Activated CD8-positive, alpha-beta T cell treated with anti-CD3 and anti-CD28 coated beads for 36 hours (primary cell): ENCODE measurements at places on chromosomes 11 and 22. TPM values are rescaled to one million over a fixed set of nuclear protein-coding genes. Genes with fewer than 3 reads are reported as not detected.
A peak's percentile ranks its signal among the peaks of the same experiment; 100 is the strongest.

DNA sequence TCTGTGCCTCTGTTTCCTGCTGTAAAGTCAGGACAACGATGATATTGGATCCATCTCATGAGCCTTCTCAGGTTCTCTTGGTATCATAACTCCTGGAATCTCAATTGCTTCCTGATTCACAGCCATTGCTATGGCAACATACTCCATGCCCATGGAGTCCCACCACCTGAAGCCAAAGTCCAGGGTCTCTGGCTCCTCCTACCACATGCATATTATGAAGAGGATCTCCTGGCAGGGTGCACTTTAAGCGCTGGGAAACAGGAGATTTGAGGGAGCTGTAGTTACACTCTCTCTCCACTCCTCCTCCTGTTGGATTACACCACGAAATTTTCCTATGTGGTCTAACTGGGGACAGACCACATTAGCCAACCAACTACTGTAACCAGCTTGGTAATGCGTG is 130.9 kb upstream of the SEZ6L start:
- no peak for DNase-seq
- H3K27ac ChIP-seq, result no peak overlapping the region
- H3K27me3 ChIP-seq, result no peaks in the 10 kb centered on the region
- H3K4me1 ChIP-seq, result no peaks in the 10 kb centered on the region

GRCh38 chr11:87144252-87144651 is 106.5 kb downstream of the TMEM135 start:
- H3K27ac ChIP-seq, result no peak overlapping the region
- peaks cover 30% of the 10 kb centered on the region for H3K4me1 ChIP-seq
- no peak for DNase-seq
- peaks cover 12% of the 10 kb centered on the region for H3K36me3 ChIP-seq
- no peaks in the 10 kb centered on the region for H3K27me3 ChIP-seq
- H3K4me3 ChIP-seq, result no peak overlapping the region

DNA sequence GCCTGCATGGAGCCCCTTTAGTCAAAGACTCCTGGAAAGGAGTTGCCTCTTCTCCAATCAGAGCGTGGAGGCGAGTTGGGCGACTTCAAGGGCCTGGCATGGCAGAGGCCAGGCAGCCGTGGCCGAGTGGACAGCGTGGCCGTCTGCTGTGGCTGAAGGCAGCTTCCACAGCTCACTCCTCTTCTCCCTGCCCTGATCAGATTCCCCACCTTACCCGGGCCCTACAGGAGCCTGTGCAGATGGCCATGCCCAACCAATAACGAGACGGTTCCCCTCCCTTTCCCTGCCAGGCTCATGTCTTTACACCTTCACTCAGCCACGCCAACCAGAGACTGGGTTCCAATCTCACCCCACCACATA is 20.0 kb upstream of the SLC22A12 start:
- no peak for DNase-seq
- no peak overlapping the region for H3K4me3 ChIP-seq
- H3K27ac ChIP-seq, result no peak overlapping the region
- H3K27me3 ChIP-seq, result peaks cover 3% of the 10 kb centered on the region
- no peaks in the 10 kb centered on the region for H3K36me3 ChIP-seq

DNA sequence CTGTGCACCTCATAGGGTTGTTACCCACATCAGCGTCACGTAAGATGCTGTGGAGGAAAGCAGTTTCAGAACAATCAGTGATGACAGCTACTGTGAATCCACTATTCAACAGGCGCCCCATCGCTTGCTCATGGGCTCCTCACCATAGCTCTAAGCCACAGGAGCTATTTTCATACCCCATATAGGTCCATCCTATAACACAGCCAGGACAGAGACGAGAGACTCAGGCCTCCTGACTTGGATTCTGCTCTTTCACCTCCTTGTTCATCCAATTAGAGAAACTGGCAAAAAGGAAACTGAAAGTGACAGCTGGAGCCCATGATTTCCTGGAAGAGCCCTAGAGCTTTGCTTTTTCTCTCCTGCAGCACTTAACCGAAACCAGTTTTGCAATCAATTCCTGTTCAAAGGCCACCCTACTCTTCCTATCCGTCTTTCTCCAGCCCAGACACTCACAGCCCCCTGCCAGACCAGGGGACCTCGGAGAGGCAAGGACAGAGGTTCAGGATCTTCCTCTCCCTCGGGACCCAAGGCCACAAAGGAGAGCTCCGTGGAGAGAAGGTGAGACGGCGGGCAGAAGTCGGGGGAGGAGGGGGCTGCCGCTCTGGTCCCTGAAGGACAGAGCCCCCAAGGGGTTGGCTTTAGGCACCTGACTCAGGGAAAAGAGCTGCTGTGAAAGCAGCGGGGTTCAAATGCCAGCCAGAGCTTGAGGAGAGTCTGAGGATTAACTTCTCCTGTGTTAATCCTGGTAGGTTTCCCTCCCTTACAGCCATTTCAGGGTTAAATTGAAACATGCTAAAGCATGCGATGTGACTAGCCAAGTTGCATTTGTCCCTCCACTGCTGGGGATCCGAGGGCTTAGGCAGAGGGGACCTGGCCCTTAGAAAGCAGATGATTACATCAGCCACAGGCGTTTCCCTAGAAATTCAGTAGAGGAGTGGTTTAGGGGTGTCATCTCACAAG is at the start of gene APOL6:
Gene APOL6 (plus strand): TSS at position 381 of the 960 bp plus-strand sequence. CDS start 7,980 bp downstream, outside the sequence.
- H3K4me1 ChIP-seq, result peaks cover 35% of the 10 kb centered on the region
- peak within 1 kb of the TSS; percentile 99 for H3K4me3 ChIP-seq
- H3K36me3 ChIP-seq, result peaks cover 39% of the 10 kb centered on the region
- H3K27ac ChIP-seq, result peak within 1 kb of the TSS; percentile 100
- H3K27me3 ChIP-seq, result no peaks in the 10 kb centered on the region

- peaks cover 22% of the 10 kb centered on the region for H3K27me3 ChIP-seq
- H3K4me1 ChIP-seq, result no peaks in the 10 kb centered on the region
- no peak overlapping the region for H3K4me3 ChIP-seq
- H3K36me3 ChIP-seq, result no peaks in the 10 kb centered on the region
- DNase-seq, result no peak
Measured at GRCh38 chr11:34755671-34756070, 134.8 kb downstream of the EHF start.

DNA sequence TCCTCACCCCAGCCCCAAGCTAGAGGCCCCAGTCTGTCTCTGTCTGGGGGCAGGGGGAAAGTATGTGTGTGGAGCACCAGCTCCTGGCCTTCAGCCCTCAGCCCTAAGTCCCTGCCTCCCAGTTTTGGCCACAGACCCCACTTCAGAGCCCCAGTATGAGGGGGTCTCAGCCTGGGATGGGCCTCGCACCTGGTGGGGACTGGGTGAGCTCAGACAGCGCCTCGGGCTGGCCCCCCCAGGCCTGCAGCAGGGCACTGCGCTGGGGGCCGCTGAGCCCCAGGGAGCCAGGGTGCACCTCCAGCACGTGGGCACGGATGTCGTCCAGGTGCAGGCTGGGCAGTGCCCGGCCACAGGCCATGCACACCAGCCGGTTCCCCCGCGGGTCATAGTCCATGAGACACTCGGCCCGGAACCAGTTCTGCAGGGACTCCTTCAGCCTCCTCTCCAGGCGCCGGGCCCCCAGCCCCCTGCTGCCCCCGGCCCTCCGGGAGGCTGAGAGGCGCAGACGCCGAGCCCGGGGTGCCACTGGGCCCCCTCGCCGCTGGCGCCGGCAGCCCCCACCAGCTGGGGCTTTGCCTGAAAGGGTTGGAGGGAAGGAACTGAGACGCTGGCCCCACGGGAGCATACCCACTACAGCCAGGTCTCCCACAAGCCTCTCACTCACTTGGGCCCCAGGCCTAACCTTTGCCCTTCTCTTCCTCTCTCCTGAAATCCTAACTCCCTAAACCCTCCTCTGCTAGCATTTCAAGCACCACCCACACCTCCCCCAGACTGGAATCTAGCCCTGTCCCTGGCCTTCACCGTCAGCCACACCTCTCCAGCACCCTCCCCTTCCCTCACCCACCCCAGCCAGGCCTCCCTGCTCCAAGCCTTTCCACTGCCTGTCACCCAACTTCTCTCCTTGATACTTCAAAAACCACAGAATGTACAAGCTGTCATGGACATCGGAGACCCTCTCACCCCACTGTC is 3.6 kb downstream of the ZFTA start:
- H3K36me3 ChIP-seq, result no peaks in the 10 kb centered on the region
- H3K4me1 ChIP-seq, result peaks cover 10% of the 10 kb centered on the region
- DNase-seq, result no peak
- H3K27me3 ChIP-seq, result no peaks in the 10 kb centered on the region
- H3K27ac ChIP-seq, result no peak overlapping the region

GRCh38 chr22:43275545-43276317 is 67.4 kb downstream of the SCUBE1 start:
- no peaks in the 10 kb centered on the region for H3K27me3 ChIP-seq
- H3K36me3 ChIP-seq, result no peaks in the 10 kb centered on the region
- H3K4me3 ChIP-seq, result no peak overlapping the region
- DNase-seq, result no peak
- peak overlapping the region; percentile 11 for H3K27ac ChIP-seq

DNA sequence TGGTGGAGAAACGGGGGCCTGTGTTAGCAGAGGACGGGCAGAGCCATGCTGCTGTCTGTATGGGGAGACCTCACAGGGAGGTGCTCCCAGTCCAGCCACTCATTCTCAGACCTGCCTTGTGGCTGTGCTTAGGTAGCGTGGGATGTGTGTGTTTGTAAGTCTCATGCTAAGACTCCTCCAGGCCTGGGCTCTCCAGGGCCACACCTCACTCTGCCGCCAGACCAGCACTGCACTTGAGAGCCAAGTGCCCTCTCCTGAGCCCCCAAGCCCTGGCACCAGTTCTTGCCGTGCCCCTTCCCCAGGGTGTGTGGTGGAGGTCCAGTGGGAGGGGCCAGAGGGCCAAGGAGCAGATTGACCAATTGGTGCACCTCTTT is 108.8 kb downstream of the BCR start:
- no peak overlapping the region for H3K27ac ChIP-seq
- H3K36me3 ChIP-seq, result peaks cover 16% of the 10 kb centered on the region
- H3K27me3 ChIP-seq, result no peaks in the 10 kb centered on the region
- no peak overlapping the region for H3K4me3 ChIP-seq
- H3K4me1 ChIP-seq, result no peaks in the 10 kb centered on the region
- no peak for DNase-seq

The AGBL2 gene
- 4.5 TPM for total RNA-seq

The PATE2 gene
- total RNA-seq, result not detected

DNA sequence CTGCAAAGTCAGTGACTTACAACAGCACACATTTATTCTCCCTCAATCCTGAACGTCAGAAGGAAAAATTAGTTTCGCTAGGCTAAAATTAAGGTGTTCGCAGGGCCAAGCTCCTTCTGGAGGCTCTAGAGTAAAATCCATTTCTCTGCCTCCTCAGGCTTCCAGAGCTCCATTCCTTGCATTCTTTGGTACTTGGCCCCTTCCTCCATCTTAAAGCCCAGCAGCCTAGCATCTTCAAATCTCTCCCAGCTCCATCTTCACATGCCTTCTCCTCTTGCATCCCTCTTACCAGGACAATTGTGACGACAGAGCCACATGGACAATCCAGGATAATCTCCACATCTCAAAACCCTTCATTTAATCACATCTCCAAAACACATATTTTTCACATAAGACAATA is 165.0 kb downstream of the GRIA4 start:
- H3K4me3 ChIP-seq, result no peak overlapping the region
- H3K4me1 ChIP-seq, result no peaks in the 10 kb centered on the region
- no peaks in the 10 kb centered on the region for H3K27me3 ChIP-seq
- no peak for DNase-seq
- H3K36me3 ChIP-seq, result no peaks in the 10 kb centered on the region
- H3K27ac ChIP-seq, result no peak overlapping the region

DNA sequence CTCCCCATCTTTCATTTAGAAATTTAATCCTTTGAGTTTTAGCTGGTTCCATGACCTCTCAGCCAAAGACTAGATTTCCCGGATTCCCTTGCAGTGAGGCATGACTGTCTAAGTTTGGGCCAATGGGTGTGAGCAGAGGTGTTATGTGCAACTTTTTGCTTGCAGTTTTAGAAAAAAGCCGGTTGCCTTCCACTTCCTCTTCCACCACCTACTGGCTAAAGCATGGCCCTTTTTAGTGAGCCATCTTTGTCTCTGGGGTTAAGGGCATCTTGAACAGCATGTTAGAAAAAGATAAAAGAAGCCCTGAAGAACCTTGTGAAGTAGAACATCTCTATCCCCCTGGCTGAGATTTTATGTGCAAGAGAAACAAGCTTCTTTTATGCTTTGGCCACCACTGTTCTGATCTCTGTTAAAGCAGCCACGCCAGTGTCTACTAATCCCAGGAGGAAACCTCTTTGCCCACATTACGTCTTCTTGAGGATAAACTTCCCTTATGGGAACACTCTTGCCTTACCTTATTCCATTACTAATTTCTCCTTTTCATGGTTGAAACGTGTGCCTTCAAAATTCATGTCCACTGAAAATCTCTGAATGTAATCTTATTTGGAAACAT is 279.9 kb downstream of the TENM4 start:
- H3K4me3 ChIP-seq, result no peak overlapping the region
- no peaks in the 10 kb centered on the region for H3K4me1 ChIP-seq
- H3K27ac ChIP-seq, result no peak overlapping the region
- no peak for DNase-seq
- H3K36me3 ChIP-seq, result no peaks in the 10 kb centered on the region
- H3K27me3 ChIP-seq, result no peaks in the 10 kb centered on the region

DNA sequence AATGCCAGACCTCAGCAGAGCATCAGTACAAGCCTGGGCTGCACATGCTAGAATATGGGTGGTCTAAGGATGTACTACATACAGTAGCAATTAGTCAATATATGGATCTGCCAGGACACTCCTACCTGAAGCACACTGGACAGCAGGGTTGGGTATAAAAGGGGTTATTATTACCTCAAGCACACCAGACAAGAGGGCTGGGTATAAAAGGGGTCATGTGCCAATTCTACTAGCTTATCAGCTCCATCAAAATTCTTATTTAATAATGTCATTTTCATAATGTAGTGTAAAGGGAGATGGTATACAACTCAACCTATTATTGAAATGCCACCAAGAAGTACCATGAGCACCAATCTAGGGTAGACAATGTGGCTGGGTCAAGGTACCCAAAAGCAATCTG is 44.7 kb upstream of the PRODH start:
- DNase-seq, result no peak
- no peak overlapping the region for H3K4me3 ChIP-seq
- no peaks in the 10 kb centered on the region for H3K4me1 ChIP-seq
- H3K27me3 ChIP-seq, result no peaks in the 10 kb centered on the region

The FIBP gene
- total RNA-seq, result 78.8 TPM
